ENCODE measurements at places on chromosomes 7 and 10.

DNA sequence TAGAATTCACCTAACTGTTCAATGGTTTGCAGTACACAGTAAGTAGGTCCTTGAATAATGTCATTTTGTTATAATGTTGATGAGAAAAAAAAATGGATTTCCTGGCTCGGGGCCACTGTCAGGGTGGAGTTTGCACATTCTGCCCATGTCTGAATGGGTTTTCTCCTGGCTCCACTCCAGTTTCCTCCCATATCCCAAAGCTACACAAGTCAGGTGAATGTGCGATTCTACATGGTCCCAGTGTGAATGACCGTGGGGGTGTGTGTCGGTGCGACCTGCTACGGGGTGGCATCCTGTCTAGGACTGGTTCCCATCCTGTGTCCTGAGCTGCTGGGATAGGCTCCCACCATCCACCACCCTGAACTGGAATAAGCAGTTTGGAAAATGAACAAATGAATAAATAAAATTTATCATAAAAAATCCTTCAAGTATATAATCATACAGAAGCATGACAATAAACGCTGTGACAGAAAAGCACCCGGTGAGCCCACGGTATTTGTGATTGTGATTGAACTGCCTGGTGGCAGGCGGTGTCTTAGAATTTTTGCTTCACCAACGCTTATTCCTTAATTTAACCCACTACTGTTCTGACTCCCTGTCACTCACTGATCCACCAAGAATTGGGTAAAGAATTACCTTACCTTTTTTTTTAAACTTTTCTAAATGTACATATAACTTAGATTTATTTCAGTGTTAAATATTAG is 114.1 kb downstream of the ICA1 start:
- no peak for DNase-seq
- H3K27ac ChIP-seq = no peak overlapping the region
- peaks cover 3% of the 10 kb centered on the region for H3K36me3 ChIP-seq
- H3K27me3 ChIP-seq = no peaks in the 10 kb centered on the region
- H3K4me3 ChIP-seq = no peak overlapping the region

DNA sequence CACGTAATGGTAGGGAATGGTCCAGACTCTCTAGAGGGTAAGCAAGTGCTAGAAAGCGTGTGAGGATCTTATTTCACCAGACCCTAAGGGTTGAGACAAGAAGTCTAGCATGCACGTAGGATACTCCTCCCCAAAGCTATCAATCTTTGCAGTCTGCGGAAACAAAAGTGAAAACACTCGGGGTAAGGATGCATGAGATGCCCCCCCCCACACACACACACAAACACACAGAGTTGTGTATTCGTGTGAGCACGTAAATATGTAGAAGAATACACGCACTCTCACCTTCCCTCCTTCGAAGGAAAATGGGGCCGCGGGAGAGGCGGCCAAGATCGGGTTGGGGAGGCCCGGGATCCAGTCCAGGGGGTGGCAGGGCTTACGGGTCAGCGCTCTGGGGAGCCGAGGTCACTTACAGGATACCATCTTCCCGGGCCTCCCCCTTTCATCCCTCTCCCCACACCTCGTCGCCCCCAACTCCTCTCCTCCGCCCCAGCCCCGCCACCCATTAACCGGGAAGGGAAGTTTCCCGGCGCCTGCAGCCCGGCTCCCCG is 455 bp downstream of the CUL2 start:
- H3K27me3 ChIP-seq = no peaks in the 10 kb centered on the region
- H3K4me1 ChIP-seq = peaks cover 11% of the 10 kb centered on the region
- no peaks in the 10 kb centered on the region for H3K36me3 ChIP-seq
- peak overlapping the region; percentile 95 for H3K4me3 ChIP-seq
- peak overlapping the region; percentile 90 for H3K27ac ChIP-seq

GRCh38 chr10:97297556-97298222 is 5.3 kb upstream of the ARHGAP19 start:
- no peaks in the 10 kb centered on the region for H3K36me3 ChIP-seq
- no peaks in the 10 kb centered on the region for H3K27me3 ChIP-seq
- DNase-seq = no peak
- no peaks in the 10 kb centered on the region for H3K4me1 ChIP-seq
- no peak overlapping the region for H3K4me3 ChIP-seq
- H3K27ac ChIP-seq = no peak overlapping the region

DNA sequence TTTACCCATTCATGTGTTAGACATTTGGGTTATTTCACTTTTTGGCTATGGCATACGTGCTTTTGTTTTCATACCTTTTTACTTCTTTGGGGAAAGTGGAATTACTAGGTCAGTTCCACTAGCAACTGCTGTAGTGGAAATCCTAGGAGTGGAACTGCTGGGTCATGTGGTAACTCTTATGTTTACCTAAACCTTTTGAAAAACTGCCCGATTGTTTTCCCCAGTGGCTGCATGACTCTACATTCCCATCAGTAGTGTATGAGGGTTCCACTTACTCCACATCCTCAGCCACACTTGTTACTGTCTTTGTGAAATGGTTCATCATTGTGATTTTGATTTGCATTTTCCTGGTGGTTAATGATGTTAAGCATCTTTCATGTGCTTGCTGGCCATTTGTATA is 82.3 kb downstream of the TAX1BP1 start:
- H3K4me3 ChIP-seq = no peak overlapping the region
- H3K27me3 ChIP-seq = no peaks in the 10 kb centered on the region
- no peak overlapping the region for H3K27ac ChIP-seq
- no peak for DNase-seq
- no peaks in the 10 kb centered on the region for H3K36me3 ChIP-seq

- H3K27ac ChIP-seq = no peak overlapping the region
- H3K4me3 ChIP-seq = no peak overlapping the region
- no peaks in the 10 kb centered on the region for H3K27me3 ChIP-seq
- DNase-seq = no peak
- no peaks in the 10 kb centered on the region for H3K36me3 ChIP-seq
These were observed 10.2 kb downstream of the CRYGN start for GRCh38 chr7:151429560-151430331.

GRCh38 chr7:13155188-13155587 is 467.8 kb downstream of the ARL4A start:
- no peak overlapping the region for H3K4me3 ChIP-seq
- no peaks in the 10 kb centered on the region for H3K36me3 ChIP-seq
- DNase-seq = no peak
- H3K27me3 ChIP-seq = no peaks in the 10 kb centered on the region
- H3K27ac ChIP-seq = no peak overlapping the region

- H3K4me1 ChIP-seq = peaks cover 61% of the 10 kb centered on the region
- no peak overlapping the region for H3K27ac ChIP-seq
- no peak for DNase-seq
- H3K27me3 ChIP-seq = no peaks in the 10 kb centered on the region
These were observed 5.7 kb downstream of the TNS3 start for GRCh38 chr7:47576031-47576865.

GRCh38 chr7:43647339-43647672 is 64.4 kb downstream of the STK17A start:
- peaks cover 5% of the 10 kb centered on the region for H3K36me3 ChIP-seq
- H3K27me3 ChIP-seq = no peaks in the 10 kb centered on the region
- H3K4me1 ChIP-seq = peaks cover 54% of the 10 kb centered on the region

DNA sequence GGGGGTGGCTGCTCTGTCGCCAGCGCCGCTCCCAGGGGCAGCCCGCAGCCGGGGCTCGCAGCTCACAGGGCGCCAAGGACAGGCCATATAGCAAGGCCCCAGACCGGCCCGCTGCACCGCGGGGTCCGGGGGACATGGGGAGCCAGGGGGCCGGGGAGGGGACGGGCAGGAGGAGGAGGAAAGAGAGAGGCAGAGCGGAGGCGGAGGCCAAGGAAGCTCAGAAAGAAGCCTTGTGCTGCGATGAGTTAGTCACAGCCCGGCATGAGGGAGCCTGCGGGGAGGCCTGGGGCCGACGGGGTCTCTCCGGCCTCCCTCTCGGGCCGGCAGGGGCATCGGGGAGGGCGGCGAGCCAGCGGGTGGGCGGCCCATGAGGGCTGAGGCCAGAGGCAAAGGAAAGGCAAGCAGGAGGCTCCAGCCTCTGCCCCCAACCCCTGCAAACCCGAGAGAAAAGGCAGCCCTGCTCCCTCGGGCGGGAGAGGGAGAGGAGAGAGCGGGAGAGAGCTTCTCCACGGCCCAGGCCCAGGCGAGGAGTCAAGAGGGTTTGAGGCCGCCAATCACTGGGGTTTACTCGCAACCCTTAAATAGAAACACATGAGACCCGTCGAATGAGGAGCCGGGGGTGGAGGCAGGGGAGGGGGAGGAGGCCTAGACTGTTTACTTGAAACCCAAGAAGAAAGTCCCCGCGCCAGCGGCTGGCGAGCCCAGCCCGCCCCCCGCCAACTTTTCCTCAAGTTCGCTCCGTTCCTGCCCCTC is 167.9 kb downstream of the NEURL1 start:
- DNase-seq = peak; percentile 81
- H3K4me1 ChIP-seq = no peaks in the 10 kb centered on the region
- H3K36me3 ChIP-seq = no peaks in the 10 kb centered on the region
- no peaks in the 10 kb centered on the region for H3K27me3 ChIP-seq

GRCh38 chr10:68218786-68219185 is 13.1 kb downstream of the ATOH7 start:
- H3K4me3 ChIP-seq = no peak overlapping the region
- no peak for DNase-seq
- H3K36me3 ChIP-seq = no peaks in the 10 kb centered on the region
- no peaks in the 10 kb centered on the region for H3K27me3 ChIP-seq

DNA sequence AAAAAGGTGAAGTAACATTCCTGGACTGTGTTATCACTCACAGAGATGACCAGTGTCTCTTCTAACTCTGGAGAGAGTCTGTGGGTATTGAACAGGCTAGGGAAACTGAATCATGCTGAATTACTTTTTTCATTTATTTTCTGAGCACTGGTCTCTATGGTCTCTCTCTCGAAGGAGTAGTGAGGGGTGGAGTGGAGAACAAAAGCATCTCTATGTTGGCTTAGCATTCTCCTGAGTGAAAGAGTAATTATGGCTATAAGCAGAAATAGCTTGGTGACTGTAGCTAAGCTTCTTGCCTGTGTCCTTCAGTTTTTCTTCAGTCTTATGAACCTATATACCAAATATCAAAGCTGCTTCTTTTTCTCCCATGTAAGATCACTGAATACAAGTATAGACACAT is 64.6 kb upstream of the PTN start:
- peaks cover 15% of the 10 kb centered on the region for H3K4me1 ChIP-seq
- H3K27ac ChIP-seq = no peak overlapping the region
- no peak for DNase-seq
- H3K4me3 ChIP-seq = no peak overlapping the region
- no peaks in the 10 kb centered on the region for H3K27me3 ChIP-seq

GRCh38 chr10:124344931-124345330 is 73.8 kb downstream of the OAT start:
- no peak overlapping the region for H3K4me3 ChIP-seq
- no peaks in the 10 kb centered on the region for H3K36me3 ChIP-seq

DNA sequence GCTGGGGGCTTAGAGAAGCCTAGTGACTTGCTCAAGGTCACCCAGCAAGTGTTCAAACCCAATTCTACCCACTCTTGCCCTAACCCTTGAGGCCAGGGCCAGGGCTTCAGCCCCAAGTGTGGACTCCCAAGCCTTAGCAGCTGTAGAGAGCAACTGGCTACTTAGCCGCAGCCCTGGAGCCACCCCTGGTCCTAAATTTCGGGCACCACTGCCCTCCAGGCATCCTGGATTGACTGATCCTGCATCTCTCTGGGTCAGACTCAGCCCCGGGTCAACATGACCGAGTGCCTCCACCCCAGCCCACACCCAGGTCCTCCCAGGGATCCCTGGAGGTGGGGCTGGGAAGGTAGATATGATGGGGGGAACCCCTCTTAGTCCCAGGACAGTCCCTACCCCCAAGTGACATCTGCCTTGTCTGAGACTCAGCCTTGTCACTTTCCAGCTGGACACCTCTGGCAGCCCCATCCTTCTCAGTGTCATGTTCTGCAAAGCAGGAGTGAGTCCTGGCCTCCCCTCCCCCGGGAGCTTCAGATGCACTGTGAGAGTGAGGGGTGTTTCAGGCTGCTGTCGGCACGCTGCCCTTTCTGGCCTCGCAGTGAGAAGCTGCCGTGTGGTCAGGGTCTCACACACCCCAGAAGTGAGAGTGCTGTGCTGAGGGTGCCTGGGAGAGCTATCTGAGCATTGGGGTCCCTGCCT is 89.8 kb downstream of the ZMIZ1 start:
- no peaks in the 10 kb centered on the region for H3K27me3 ChIP-seq
- no peak overlapping the region for H3K4me3 ChIP-seq
- DNase-seq = peak; percentile 50
- H3K4me1 ChIP-seq = peaks cover 32% of the 10 kb centered on the region
- peak overlapping the region; percentile 79 for H3K27ac ChIP-seq

GRCh38 chr10:132308587-132309470 is 1.1 kb upstream of the STK32C start:
- peaks cover 4% of the 10 kb centered on the region for H3K36me3 ChIP-seq
- H3K4me3 ChIP-seq = peak overlapping the region; percentile 68
- peak; percentile 49 for DNase-seq
- no peak overlapping the region for H3K27ac ChIP-seq
- H3K4me1 ChIP-seq = no peaks in the 10 kb centered on the region

DNA sequence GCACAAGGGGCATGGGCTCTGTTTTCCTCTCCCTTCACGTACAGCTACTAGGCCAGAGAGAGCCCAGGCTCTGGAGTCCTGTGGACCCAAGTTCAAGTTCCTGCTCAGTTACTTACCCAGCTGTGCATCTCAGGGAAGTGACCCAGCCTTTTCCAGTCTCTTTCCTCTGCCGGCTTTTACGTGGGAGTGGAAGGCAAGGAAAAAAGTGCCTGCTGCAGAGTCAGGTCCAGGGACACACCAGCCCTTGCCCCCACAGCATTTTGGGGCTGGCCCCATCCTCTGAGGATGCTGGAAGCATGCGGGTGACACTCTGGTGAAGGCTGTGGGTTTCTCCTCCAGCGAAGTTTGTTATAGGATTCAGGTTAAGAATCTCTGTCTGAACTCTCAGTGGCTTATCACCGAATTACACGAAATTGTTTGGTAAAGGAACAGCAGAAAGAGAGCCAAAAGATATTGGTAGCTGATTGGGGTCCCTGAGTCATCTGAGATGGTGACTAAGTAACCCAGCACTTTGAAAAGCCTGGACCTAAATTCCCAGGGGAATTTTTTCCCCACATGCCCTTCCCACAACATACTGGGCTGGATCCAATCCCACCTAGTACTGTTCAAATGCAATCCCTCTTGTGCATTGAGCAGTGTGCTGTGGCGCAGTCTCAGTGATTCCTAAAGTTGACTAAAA is 424.3 kb downstream of the RPS24 start:
- no peak for DNase-seq
- no peak overlapping the region for H3K27ac ChIP-seq
- H3K36me3 ChIP-seq = no peaks in the 10 kb centered on the region
